CD4-positive, alpha-beta T cell (primary cell): ENCODE measurements at places on chromosomes 3 and 15. TPM values are rescaled to one million over a fixed set of nuclear protein-coding genes. Genes with fewer than 3 reads are reported as not detected.

GRCh38 chr3:37471425-37471824 is 297.0 kb upstream of the LRRFIP2 start:
- DNase-seq = no peak

CCDC80 gene
- not detected for total RNA-seq

TMEM212 gene
- total RNA-seq = not detected

GRCh38 chr3:44825264-44825925 is 36.3 kb upstream of the TMEM42 start:
- DNase-seq = no peak

DNA sequence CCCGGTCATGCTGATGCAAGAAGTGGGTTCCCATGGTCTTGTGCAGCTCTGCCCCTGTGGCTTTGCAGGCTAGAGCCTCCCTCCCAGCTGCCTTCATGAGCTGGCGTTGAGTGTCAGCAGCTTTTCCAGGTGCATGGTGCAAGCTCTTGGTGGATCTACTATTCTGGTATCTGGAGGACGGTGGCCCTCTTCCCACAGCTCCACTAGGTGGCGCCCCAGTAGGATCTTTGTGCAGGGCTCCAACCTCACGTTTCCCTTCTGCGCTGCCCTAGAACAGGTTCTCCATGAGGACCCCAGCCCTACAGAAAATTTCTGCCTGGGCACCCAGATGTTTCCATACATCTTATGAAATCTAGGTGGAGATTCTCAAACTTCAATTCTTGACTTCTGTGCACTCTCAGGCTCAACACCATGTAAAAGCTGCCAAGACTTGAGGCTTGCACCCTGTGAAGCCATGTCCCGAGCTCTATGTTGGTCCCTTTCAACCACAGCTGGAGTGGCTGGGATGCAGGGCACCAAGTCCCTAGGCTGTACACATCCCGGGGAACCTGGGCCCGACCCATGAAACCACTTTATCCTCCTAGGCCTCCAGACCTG is 238.4 kb upstream of the MDFIC2 start:
- DNase-seq = peak; percentile 72

- DNase-seq = peak; percentile 66
These were observed 8.5 kb downstream of the SHOX2 start for GRCh38 chr3:158097593-158098308.

GRCh38 chr3:128725547-128726022 is 398 bp upstream of the RAB7A start:
- DNase-seq = no peak

CCR2 gene
- total RNA-seq = 1.0 TPM

- no peak for DNase-seq
These were observed 4.4 kb downstream of the QARS1 start for GRCh38 chr3:49100046-49100615.

DNA sequence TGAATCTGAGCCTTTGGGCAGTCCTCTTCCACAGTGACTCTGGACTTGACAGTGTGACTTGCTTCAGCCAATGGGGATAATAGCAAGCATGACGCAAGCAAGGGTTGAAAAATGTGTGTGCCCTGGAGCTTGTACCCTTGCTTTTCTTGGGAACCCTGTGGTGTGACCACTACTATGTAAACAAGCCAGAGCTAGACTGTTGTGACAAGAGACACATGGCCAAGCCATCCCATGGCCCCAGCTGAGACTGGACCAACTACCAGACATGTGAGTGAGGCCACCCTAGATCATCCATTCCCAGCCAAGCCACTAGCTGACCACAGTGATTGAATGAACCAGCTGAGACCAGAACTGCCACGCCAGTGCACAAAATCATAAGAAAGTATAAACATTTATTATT is 11.8 kb downstream of the MYO1E start:
- DNase-seq = no peak

DNA sequence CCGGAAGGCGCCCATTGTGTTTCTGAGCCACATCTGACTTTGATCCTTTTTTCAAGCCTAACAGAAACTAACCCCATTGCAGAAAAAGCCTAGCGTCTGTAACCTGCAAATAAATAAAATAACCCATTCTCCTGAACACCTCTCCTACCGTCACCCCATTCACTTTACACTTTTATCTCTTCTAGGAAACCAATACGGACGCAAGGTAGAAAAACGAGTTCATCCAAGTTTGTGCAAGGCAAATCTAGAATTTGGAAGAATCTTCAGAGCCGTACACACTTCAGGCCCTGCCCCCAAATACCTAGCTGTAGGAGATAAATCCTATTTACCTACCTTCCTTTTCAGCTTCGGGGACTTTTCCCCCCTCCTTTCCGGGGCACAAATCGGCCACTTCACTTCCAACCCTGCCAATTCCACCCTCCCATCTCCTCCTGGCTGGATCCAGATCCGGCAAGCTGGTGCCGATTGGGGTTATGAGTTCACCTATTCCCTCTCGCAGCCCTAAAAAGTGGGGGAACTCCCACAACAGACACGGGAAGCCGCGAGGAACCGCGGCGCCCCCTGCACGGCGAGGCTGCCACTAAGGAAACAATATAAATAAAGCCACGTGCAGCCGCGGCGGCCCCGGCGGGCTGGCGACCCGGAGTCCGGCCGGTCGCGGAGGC is 987 bp downstream of the PRTG start:
- DNase-seq = no peak
